ENCODE measurements at places on chromosomes 12 and 14.
A peak's percentile ranks its signal among the peaks of the same experiment; 100 is the strongest.

GRCh38 chr12:112393328-112393727 is 11.1 kb upstream of the HECTD4 start:
- DNase-seq = no peak

- no peak for DNase-seq
Observed at GRCh38 chr12:87618199-87618598, 411.0 kb downstream of the C12orf50 start.

- DNase-seq = no peak
Observed at GRCh38 chr12:123061441-123062205, 81.1 kb downstream of the ARL6IP4 start.

DNA sequence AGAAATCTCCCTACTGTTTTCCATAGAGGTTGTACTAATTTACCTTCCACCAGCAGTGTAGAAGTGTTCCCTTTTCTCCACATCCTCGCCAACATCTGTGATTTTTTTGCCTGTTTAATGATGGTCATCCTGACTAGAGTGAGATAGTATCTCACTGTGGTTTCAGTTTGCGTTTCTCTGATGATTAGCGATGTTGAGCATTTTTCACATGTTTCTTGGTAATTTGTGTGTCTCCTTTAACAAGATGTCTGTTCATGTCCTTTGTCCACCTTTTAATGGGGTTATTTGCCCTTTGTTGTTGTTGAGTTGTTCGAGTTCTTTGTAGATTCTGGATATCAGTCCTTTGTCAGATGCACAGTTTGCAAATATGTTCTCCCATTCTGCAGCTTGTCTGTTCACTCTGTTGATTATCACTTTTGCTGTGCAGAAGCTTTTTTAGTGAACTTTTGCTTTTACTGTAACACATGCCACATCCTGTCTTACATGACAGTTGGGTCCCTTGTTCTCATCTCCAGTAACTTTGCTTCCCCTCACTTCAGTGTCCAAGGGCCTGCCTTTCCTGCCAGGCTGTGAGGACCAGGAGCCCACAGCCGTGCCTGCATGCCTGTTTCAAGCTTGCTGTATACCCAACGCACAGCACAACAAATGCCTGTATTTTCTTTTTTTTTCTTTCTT is 64.9 kb downstream of the SPRING1 start:
- no peak for DNase-seq

GRCh38 chr12:43516045-43516444 is 36.0 kb downstream of the ADAMTS20 start:
- DNase-seq = no peak

DNA sequence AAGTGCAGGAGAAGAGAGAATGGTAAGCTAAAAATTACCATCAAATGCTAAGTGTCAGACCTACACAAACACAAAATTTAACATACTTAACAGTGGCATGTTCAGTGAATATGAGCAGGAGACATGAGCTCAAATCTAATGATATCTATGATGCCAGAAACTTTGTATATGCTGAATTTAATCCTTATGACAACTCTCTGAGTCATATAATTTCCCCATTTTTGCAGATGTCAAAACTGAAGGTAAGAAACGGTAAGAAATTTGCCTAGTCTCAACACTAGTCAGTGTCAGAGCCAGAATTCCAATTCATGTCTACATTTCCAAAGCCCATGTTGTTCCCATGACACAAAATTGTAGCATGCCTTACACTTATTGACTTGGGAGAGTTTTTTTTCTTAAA is 375.8 kb downstream of the APAF1 start:
- DNase-seq = no peak

- DNase-seq = no peak
Observed at GRCh38 chr14:48582938-48583337, 907.5 kb upstream of the MDGA2 start.

DNA sequence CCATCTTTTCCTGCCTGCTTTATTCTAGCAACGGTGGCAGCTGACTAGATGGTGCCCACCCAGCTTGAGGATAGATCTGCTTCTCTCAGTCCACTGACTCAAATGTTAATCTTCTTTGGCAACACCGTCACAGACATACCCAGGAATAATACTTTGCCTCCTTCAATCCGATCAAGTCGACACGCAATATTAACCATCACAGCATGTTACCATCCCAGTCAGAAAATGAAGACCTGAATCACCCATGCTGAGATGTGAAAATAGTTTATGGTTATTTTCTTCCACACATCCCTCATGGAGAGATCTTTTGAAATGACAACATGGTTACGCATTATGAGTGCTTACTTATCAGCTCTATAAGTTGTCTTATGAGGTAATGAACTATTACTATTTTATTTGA is 392.8 kb downstream of the SEC23A start:
- no peak for DNase-seq

DNA sequence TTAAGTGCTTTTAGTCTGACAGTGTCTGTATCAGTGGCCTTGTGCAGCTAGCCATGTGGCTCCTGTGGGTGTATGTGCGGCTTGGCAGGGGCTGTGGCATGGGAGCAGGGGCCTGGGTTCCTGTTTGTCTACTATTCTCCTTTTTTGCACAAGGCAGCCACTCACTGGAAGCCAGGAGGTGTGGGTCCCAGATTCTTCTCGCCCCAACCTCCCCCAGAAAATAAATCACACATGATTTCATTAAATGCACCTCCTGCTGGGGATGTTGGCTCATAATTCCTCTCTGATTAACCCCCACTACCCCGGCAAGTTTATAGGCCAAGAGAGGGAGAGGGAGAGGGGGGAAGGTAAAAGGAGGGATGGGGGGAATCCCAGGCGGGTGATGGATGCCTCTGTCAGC is 17.6 kb downstream of the CALCOCO1 start:
- DNase-seq = no peak

- DNase-seq = no peak
Observed at GRCh38 chr12:96812153-96812552, 94.9 kb upstream of the NEDD1 start.

GRCh38 chr12:126883697-126884096 is 1383.3 kb upstream of the TMEM132C start:
- peak; percentile 56 for DNase-seq

- DNase-seq = no peak
Observed at GRCh38 chr12:28652239-28652638, 462.0 kb downstream of the CCDC91 start.

DNA sequence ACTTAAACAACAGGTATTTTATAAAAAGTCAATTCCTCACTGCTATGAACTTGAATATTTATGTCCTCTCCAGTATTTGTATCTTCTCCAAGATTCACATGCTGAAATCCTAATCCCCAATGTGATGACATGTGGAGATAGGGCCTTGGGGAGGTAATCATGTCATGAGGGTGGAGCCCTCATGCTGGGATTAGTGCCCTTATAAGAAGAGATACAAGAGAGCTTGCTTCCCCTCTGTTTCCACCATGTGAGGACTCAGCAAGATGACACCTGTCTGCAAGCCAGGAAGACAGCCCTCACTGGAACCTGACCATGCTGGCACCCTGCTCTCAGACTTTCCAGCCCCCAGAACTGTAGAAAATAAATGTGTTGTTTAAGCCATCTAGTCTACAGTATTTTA is 36.2 kb downstream of the OSBPL8 start:
- DNase-seq = no peak

- peak; percentile 65 for DNase-seq
Observed at GRCh38 chr12:12010277-12011039, 60.3 kb upstream of the BCL2L14 start.

DNA sequence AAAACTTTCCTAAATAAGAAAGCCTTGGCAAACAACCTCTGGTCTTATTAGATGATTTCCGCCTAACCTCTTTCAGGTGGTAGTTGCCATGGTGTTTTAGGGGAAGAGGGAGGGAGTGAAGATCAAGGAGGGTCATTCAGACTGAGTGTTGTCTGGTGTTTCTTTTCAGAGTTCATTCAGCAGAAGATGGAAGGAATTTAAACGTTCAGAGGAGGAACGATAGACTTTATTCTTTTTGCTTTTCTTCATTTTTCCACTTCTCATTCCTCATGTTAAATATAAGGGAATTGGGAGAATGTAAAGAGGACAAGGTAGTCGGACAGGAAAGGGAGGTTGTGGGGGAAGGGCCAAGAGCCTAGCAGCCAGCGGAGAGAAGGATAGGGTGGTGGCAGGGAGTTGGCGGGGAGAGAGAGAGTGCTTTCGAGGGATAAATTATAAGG is 17.4 kb upstream of the SALL2 start:
- DNase-seq = no peak

DNA sequence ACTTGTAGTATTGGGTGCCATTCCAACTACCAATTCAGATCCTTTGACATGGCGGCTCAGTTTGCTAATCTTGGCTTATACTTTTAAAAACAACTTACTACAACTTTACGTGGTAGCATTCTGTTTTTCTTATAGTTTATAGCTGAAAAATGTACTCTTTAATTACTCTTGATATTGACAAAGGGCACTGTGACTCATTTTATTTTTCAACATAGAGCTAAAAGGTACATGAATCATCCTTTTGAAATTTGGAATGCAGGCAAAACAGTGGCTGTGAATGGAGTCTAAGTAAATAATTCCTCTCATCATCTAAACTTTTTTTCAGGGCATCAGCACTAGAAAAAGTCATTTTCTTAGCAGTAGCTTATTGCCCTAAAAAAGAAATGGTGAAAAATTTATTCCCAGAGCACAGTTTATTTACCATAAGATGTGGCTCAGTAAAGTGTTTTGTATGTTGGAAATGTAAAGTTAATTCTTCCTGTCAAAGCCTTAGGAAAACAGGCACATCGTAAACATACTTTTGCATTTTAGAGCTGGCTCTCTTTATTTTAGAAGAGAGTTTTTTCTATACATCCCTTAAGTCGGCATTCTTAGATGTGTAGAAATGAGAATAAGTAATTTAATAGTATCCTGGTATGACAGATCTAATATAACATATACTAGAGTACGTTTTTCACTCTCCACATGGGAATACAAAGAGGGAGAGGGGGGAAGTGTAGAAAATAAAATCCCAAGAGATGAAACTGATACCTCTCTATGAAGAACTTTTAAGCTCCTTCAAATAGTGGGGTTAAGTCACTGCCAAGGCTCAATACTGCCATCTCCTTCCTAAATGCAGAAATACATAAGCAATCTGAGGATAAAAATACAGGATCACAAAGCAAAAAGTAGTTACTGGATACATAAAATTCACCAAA is 55.2 kb downstream of the SLC25A21 start:
- no peak for DNase-seq

DNA sequence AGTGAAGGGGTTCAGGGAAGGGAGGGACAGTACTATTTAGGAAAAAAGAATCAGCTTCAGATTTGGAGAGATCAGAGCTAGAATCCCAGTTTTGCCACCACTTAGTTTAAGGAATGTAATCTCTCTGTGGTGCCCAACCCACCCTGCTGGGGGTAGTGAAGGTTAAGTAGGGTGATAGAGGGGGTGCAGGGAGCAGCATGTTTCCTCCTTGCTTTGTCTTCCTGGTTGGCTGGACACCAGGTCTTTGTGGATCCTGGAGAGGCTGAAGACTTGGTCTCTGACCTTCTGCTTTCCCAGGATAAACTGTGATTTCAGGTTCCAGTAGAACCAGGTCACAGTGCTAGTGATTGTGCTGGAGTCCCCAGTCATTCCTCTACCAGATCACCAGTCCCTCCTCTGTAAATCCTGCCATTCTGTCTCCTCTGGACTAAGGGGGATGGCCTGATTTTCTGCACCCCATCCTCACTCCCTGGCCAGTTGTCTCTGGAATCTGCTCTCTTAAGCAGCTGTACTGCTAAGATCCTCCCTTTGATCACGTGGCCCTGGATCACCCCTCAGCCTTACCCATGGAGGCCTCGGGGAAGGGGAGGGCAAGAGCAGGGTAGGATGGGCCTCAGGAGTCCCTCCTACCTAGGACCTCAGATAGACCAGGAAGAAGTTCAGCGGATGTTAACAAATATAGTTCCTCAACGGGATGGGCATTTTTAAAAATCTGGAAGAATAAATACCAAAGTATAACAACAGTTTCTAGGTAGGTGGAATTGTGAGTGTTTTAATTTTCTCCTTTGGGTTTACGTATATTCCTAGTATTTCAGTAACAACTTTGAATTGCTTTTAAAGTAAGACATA is 3.1 kb downstream of the MAP3K12 start:
- peak; percentile 82 for DNase-seq

DNA sequence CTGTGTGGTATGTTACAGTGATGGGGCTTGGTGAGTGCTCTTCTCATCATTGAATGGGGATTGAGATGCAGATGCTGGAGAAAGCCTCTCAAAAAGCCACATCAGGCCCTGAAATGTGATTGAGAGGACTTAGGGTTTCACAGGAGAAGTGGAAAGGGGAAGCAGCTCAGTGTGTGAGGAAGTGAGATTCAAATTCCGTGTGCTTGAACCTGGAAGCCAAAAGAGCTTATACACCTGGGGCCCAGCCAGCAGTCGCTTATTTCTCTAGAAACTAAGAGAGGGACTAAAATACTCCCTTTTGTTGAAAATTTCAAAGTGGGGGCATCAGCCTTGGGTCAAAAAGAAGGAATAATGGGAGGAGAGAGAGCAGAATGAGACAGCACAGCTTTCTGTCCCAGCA is 39.1 kb upstream of the GZMB start:
- no peak for DNase-seq

- no peak for DNase-seq
Observed at GRCh38 chr14:36478782-36479181, 41.2 kb downstream of the NKX2-1 start.

DNA sequence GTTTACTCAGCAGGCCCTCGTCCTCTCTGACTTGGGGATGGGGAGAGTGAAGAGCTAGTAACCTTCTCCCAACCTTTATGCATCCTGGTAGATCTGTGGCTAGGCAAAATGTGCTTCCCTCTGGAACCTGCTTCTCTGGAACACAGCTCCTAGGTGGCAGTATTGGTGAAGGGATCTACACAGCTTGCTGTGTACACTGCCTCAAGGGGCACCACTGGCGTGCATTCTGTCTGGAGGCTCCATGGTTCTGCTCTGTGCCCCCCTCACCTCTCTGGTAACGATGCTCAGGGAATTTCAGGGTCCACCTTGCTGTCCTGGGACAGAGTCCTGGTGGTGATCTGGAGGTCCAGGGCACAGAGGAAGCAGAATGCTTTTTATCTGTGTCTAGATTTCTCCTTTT is 43.5 kb upstream of the KCNA5 start:
- no peak for DNase-seq

- no peak for DNase-seq
Observed at GRCh38 chr14:67265131-67265530, 23.9 kb downstream of the PALS1 start.

DNA sequence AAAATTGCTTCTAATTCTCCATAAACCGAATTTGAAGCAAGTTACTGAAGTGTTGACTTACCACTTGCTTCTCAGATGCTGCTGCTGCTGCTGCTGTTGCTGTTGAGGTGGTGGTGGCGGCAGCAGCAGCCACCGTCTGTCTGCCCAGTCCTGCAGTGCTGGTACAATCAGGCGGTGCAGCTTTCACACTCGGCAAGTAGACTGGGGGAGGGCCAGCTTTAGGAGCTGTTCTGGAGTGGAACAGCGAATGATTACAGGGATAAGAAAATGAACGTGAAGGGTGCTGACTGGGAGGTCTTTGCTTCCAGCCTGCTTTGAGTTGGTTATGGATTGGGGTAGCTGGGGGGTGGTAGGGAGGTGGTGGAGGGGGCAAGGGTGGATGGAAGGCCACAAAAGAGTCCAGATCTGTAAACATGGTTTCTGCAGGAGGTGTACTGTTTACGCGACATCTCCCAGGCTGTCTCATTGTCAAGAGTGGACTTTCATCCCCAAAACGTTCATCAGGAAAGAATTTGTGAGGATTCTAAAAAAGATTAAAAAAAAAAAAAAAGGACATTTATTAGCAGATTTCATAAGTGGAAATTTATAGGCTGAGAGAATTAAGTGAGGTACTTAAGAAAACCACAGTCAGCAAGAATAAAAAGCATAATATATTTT is 38.8 kb downstream of the UBR7 start:
- DNase-seq = no peak

All from right hindlimb (tissue), 1 donor.